T-helper 2 cell treated with Interferon-gamma antibody and Interleukin-4, amounts not matched to agents 5 μg/mL and 100 μg/mL, for 36 hours (primary cell): ENCODE measurements at places on chromosomes 6 and 20.
A peak's percentile ranks its signal among the peaks of the same experiment; 100 is the strongest.

- peak overlapping the region; percentile 67 for H3K4me3 ChIP-seq
- H3K4me1 ChIP-seq: peaks cover 90% of the 10 kb centered on the region
- peak overlapping the region; percentile 83 for H3K27ac ChIP-seq
- H3K36me3 ChIP-seq: peaks cover 83% of the 10 kb centered on the region
- no peak for DNase-seq
These were observed 68.2 kb upstream of the SUPT3H start for GRCh38 chr6:45445749-45446549.

DNA sequence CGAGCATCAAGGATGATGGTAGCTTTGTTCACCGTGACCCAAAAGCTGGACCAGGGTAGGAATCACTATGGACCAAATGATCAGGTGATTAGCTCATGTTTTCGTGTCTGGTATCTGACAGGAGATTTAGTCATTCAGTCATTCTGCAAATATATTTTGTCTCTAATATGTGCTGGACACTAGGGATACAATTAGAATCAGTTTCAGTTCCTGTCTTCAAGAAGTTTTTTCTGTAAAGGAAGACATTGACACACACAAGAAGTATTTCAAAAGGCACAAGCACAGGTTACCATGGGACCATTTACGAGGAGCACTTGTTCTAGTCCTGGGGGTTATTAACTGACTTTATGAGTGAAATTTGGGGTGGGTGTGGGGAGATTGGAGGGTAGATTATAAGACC is 244.9 kb downstream of the HIVEP2 start:
- H3K4me3 ChIP-seq: no peak overlapping the region
- H3K36me3 ChIP-seq: no peaks in the 10 kb centered on the region
- no peaks in the 10 kb centered on the region for H3K4me1 ChIP-seq

GRCh38 chr6:65964261-65964660 is 257.2 kb upstream of the EYS start:
- H3K4me3 ChIP-seq: no peak overlapping the region
- H3K27me3 ChIP-seq: no peaks in the 10 kb centered on the region
- H3K27ac ChIP-seq: no peak overlapping the region

GRCh38 chr6:85810558-85810957 is 167.9 kb upstream of the SYNCRIP start:
- DNase-seq: no peak
- no peaks in the 10 kb centered on the region for H3K36me3 ChIP-seq
- no peak overlapping the region for H3K4me3 ChIP-seq
- H3K27me3 ChIP-seq: no peaks in the 10 kb centered on the region
- H3K4me1 ChIP-seq: no peaks in the 10 kb centered on the region

- no peaks in the 10 kb centered on the region for H3K4me1 ChIP-seq
- H3K27ac ChIP-seq: no peak overlapping the region
- no peaks in the 10 kb centered on the region for H3K27me3 ChIP-seq
- no peak overlapping the region for H3K4me3 ChIP-seq
- H3K36me3 ChIP-seq: no peaks in the 10 kb centered on the region
- no peak for DNase-seq
These were observed 276.6 kb upstream of the BMP2 start for GRCh38 chr20:6490849-6491248.

GRCh38 chr20:61186771-61187472 is 65.1 kb upstream of the CDH4 start:
- H3K4me3 ChIP-seq: no peak overlapping the region
- H3K27ac ChIP-seq: no peak overlapping the region
- H3K27me3 ChIP-seq: no peaks in the 10 kb centered on the region
- no peak for DNase-seq
- H3K36me3 ChIP-seq: no peaks in the 10 kb centered on the region

- H3K36me3 ChIP-seq: no peaks in the 10 kb centered on the region
- no peak for DNase-seq
- H3K4me1 ChIP-seq: no peaks in the 10 kb centered on the region
These were observed 162.3 kb downstream of the FNDC1 start for GRCh38 chr6:159331451-159331850.

- H3K4me1 ChIP-seq: no peaks in the 10 kb centered on the region
- no peaks in the 10 kb centered on the region for H3K36me3 ChIP-seq
- no peak overlapping the region for H3K27ac ChIP-seq
- no peak overlapping the region for H3K4me3 ChIP-seq
- H3K27me3 ChIP-seq: no peaks in the 10 kb centered on the region
- no peak for DNase-seq
These were observed 96.6 kb upstream of the B3GAT2 start for GRCh38 chr6:71053475-71053874.

DNA sequence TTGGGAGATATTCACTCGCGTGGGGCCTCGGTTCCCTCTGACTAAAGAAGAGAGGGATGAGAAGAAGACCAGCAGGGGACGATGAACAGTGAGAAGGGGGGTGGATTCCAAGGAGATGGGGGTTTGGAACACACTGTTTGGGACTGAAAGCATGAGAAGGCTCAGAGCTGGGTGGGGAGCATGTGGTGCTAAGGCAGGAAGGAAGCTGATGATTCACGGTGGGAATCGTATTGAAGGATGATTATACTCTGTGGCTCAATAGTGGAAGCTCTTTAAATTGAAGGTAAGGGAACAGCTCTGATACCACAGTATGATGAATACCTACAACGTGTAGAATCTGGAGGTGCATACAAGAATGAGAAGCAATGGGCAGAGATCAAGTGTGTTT is 117.5 kb upstream of the KCNK16 start:
- DNase-seq: no peak
- H3K27me3 ChIP-seq: no peaks in the 10 kb centered on the region
- H3K4me3 ChIP-seq: no peak overlapping the region

DNA sequence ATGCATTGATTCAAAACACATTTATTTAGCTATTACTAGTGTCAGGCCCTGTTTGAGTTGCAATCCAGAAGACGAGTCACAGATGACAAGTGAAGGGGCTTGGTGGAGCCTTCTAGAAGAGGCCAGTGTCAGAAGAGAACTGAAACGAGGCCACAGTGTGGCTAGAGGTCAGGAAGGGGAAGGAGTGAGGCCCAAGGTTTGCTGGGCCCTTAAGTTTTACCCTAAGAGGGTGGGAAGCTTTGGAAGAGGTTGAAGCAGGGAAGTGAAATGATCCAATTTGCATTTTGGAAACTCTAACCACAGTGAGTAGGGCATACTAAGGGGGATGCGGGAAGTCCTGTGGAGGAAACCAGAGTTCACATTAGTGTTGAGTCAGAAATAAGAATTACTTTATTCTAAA is 25.0 kb downstream of the TTK start:
- H3K27me3 ChIP-seq: no peaks in the 10 kb centered on the region
- no peak overlapping the region for H3K4me3 ChIP-seq
- H3K4me1 ChIP-seq: peaks cover 6% of the 10 kb centered on the region
- no peak for DNase-seq
- H3K36me3 ChIP-seq: peaks cover 53% of the 10 kb centered on the region

GRCh38 chr6:63899550-63899949 is 263.9 kb downstream of the PHF3 start:
- H3K36me3 ChIP-seq: no peaks in the 10 kb centered on the region
- no peak overlapping the region for H3K27ac ChIP-seq
- H3K4me3 ChIP-seq: no peak overlapping the region
- no peak for DNase-seq
- no peaks in the 10 kb centered on the region for H3K27me3 ChIP-seq
- no peaks in the 10 kb centered on the region for H3K4me1 ChIP-seq

- peaks cover 9% of the 10 kb centered on the region for H3K36me3 ChIP-seq
- no peaks in the 10 kb centered on the region for H3K4me1 ChIP-seq
- no peak overlapping the region for H3K27ac ChIP-seq
- no peak for DNase-seq
These were observed 570.2 kb downstream of the UTRN start for GRCh38 chr6:144855375-144855774.

DNA sequence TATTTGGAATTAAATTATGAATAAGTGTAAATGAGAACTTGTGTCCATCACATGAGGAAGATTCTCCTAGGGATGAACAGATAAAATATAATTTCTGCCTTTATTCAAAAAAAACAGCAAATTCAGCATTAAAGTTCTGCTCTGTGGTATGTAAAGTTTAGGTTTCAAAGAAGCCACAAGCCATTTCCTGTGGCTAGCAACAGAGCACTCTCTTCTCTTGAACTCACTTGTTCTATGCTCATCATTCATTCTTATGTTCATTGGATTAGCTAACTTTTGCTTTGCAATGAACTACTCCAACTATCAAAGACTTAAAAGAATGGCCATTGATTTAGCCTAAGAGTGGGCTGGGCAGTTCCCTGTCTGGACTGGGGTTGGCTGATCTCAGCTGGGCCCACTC is 20.8 kb upstream of the SNRPB2 start:
- H3K27me3 ChIP-seq: peaks cover 38% of the 10 kb centered on the region
- peak overlapping the region; percentile 68 for H3K27ac ChIP-seq
- peak; percentile 12 for DNase-seq
- peaks cover 34% of the 10 kb centered on the region for H3K4me1 ChIP-seq
- H3K36me3 ChIP-seq: peaks cover 10% of the 10 kb centered on the region

DNA sequence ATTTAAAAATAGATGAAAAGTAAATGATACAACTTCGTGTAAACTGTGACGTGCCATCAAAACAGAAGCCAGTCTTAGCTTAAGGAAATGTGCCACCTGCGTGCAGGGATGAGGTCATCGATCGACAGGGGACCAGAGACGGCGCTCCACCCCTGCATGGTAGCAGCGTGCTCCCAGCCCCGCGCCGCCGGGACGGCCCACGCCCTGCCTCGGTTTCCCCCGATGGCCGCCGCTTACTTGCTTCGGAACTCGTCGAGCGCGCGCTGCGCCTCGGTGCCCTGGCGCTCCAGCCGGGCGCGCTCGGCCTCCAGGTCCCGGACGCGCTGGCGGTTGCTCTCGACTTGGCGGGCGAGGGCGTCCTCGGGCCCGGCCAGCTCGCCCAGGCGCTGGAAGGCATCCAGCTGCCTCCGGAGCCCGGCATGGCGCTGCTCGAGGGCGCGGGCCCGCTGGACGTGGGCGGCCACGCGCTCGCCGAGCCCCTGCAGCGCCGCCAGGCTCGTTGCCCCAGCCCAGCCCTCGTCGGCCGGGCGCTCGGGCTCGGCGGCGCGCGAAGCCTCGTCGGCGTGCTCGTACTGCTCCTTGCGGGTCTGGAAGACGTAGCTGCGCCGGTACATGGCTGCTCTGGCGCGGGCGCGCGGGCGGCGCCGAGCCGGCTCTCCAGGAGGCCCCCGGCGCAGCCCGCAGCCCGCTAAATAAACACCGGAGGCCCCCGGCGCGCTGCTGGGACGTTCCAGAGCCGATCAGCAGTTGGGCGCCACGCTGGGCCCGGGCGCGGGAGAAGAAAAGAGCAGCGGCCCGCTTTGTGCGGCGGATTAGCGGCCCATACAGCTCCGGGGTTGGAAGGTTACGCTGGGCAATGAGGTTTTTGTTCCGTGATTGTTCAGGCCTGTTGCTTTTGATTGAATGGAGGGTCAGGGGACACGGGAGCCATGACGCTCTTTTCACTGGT is at the start of gene BFSP1:
Gene BFSP1 (minus strand): TSS at position 664 of the 949 bp plus-strand sequence. CDS start 50 bp downstream, at position 614.
- peak within 1 kb of the TSS; percentile 94 for H3K27ac ChIP-seq
- H3K4me1 ChIP-seq: peaks cover 23% of the 10 kb centered on the region
- peak; percentile 53 for DNase-seq
- H3K36me3 ChIP-seq: no peaks in the 10 kb centered on the region
- peak within 1 kb of the TSS; percentile 95 for H3K4me3 ChIP-seq

GRCh38 chr6:144737998-144738397 is 452.9 kb downstream of the UTRN start:
- DNase-seq: no peak
- no peak overlapping the region for H3K27ac ChIP-seq
- peaks cover 35% of the 10 kb centered on the region for H3K36me3 ChIP-seq
- H3K4me1 ChIP-seq: no peaks in the 10 kb centered on the region
- H3K27me3 ChIP-seq: no peaks in the 10 kb centered on the region

DNA sequence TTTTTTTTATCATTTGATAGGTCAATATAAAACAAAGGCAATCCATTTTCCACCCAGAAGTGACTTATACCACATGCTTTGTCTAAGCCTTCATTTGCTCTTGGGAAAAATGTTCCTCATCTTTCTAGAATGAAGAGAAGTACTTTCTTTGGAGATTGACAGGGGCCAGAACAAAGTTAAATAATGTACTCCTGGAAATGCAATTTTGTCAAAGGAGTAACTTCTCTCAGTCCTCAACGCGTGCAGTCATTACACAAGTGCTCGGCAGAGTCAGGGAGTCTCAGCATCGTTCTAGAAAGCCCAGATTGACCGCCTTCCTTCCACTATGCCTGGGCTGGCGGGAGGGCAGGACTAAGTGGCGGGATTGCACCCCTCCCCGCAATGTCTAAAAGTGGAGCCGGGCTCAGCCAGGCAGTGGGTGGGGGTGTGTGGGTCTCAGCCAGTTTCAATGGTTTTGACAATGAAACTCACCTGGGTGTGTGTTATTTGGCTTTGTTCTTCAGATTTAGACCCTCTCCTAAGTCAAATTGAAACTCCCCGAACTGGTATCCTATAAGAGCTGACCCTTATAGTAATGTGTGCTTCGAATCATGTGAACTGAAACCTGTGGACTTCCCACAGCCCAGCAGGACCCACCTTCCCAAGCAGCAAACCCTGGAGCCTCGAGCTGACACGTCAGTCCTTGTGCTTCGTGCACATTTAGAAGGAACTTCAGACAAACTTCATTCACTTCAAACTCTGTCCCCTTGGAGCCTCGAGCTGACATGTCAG is 63.2 kb upstream of the DUSP22 start:
- no peak overlapping the region for H3K4me3 ChIP-seq
- no peak for DNase-seq
- H3K36me3 ChIP-seq: peaks cover 2% of the 10 kb centered on the region
- H3K4me1 ChIP-seq: peaks cover 58% of the 10 kb centered on the region
- no peaks in the 10 kb centered on the region for H3K27me3 ChIP-seq

DNA sequence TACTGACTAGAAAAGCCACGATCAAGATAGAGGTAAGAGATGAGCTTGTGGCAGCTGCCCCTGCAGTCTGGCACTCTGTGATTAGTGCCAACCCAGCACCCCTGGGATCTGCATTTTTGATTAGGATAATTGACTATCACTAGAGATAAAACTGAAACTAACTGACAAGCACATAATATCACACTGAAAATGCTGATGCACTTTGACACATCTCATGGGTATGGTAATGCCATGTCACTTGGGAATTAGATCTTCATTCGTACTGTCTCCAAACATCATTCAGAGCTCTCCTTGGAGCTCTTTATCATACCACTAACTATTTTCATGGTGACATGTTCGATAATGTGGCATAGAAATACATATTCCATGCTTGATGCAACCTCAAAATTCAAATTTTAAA is 612.9 kb upstream of the BTBD3 start:
- H3K36me3 ChIP-seq: no peaks in the 10 kb centered on the region
- H3K4me1 ChIP-seq: no peaks in the 10 kb centered on the region
- no peaks in the 10 kb centered on the region for H3K27me3 ChIP-seq
- DNase-seq: no peak
- no peak overlapping the region for H3K4me3 ChIP-seq

DNA sequence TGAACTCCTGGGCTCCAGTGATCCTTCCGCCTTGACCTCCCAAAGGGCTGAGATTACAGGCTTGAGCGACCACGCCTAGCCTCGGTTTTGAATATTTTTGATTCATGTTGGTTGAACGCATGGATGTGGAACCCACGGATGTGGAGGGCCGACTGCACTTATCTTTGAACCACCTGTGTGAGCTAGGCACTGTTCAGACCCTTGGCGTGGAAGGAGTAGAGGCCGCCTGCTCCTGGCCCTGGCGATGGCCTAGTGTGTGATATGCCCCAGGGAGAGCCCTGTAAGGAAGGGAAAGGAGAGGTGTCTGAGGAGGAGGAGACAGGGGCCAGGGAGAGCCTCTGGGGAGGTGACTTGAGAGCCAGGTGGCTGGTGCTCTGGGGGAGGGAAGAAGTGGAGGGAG is 64.3 kb downstream of the BCAS4 start:
- H3K27ac ChIP-seq: no peak overlapping the region
- no peak overlapping the region for H3K4me3 ChIP-seq
- DNase-seq: no peak
- H3K27me3 ChIP-seq: no peaks in the 10 kb centered on the region
- no peaks in the 10 kb centered on the region for H3K4me1 ChIP-seq

GRCh38 chr20:44819936-44820335 is 9.6 kb upstream of the RIMS4 start:
- H3K27me3 ChIP-seq: peaks cover 6% of the 10 kb centered on the region
- no peak overlapping the region for H3K27ac ChIP-seq
- no peak overlapping the region for H3K4me3 ChIP-seq
- H3K4me1 ChIP-seq: no peaks in the 10 kb centered on the region
